ENCODE measurements at places on chromosomes 11 and 22. TPM values are rescaled to one million over a fixed set of nuclear protein-coding genes. Genes with fewer than 3 reads are reported as not detected.

Gene ZNF202
- total RNA-seq = 22.8 TPM

Gene CCDC73
- not detected for total RNA-seq

Gene MS4A15
- not detected for total RNA-seq

DNA sequence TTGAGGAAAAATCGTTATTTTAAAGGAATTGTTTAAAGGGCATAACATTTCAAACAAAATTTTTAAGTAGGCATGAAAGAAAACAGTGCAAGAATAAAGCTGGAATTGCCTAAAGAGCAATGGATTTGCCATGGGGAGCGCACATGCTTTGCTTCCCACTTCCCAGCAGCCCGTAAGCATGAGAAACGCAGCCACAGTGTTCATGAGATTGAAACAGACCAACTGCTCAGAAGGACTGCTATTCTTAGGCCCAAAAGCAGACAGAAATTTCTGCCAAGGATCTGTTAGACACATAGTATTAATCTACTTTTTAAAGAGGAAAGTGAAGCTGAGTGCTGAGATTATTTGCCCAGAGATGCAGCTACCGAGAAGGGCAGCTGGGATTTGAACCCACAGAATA is 34.2 kb upstream of the TSKU start:
- DNase-seq = no peak

DNA sequence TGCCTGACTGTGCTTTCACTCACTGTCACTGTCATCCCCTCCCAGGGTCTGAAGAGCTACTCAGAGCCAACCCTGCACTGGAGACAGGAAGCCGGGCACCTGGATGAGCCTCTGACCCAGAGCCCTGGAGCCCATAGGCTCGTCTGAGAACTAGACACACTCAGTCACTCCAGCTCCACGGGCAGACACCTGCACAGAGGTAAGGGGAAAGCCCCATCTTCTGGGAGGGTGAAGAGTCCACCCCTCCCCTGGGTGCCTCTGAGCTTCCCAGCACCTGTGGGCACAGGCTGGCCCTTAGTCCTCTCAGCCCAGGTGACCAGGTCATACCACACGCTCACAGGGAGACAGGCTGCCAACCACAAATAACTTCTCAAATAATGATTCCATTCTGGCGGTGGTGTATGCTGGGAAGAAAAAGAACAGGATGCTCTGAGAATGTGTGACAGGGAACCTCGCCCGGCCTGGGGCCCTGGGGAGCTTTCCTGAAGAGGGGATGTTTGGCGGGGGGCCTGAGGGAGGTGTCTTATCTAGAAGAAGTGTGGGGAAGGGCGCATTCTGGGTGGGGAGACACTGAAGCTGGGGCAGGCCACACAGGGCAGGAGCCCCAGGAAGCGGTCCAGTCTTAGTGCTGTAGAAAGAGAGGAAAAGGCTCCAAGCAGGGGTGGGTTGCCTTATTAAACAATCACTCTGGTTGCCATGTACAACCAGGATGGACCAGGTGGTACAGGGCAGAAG is 5.3 kb downstream of the CCDC157 start:
- DNase-seq = no peak

GRCh38 chr11:33942954-33943353 is 51.1 kb upstream of the LMO2 start:
- DNase-seq = no peak

- no peak for DNase-seq
Observed at GRCh38 chr11:102367364-102367763, 20.4 kb downstream of the BIRC2 start.

GRCh38 chr11:45906965-45907611 is at the start of gene FREY1:
Gene FREY1 (minus strand): TSS chr11:45907271. CDS start chr11:45907245, 26 bp downstream.
- no peak for DNase-seq

- DNase-seq = no peak
Observed at GRCh38 chr11:68649851-68650555, 34.3 kb upstream of the GAL start.

- no peak for DNase-seq
Observed at GRCh38 chr11:131481971-131482370, 111.6 kb downstream of the NTM start.

GRCh38 chr11:2944530-2944929 is 15.3 kb upstream of the PHLDA2 start:
- DNase-seq = no peak

DNA sequence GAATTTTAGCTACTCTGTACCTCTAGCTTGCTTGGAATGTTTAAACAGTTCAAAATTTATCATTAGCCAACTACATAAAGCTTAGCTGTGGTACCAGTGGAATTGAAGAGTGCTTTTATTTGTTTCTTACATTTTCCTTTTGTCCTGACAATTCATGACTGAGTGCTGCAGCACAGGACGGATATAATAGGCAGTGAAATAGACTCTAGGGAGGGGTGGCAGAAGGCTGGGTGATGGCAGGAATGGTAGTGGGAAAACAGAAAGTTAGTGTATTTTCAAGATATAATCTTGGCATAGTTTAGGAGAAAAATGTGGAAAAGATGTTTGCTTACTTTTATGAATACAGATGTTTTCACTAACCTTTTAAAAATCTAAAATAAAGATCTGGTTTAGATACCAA is 31.1 kb upstream of the ARHGAP32 start:
- no peak for DNase-seq

- DNase-seq = no peak
Observed at GRCh38 chr11:125916683-125917347, 12.5 kb downstream of the DDX25 start.

- no peak for DNase-seq
Observed at GRCh38 chr11:3971756-3972404, 116.4 kb downstream of the STIM1 start.

DNA sequence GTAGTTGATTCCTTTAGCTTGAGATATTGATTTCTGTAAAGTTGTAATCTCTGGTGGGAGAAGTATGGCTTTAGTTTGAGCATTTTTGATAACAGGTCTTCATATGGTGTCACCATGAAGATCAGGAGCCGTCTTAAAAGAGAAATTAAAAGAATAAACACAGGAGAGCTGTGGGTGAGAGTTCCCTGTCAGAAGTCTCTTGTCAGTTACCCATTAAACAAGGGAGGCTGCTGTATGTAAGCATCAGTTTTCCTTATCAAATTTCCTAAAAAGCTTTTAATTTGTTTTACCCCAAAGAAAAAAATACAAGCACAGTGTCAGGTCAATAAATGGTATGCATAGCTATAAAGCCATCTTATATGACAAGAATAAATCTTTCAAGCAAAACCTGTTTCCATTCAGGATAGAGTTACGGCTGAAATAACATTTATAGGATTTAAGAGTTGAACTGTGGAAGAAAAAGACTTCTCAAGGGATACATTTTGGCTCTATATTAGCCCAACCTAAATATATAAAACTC is 767.5 kb downstream of the JRKL start:
- no peak for DNase-seq

DNA sequence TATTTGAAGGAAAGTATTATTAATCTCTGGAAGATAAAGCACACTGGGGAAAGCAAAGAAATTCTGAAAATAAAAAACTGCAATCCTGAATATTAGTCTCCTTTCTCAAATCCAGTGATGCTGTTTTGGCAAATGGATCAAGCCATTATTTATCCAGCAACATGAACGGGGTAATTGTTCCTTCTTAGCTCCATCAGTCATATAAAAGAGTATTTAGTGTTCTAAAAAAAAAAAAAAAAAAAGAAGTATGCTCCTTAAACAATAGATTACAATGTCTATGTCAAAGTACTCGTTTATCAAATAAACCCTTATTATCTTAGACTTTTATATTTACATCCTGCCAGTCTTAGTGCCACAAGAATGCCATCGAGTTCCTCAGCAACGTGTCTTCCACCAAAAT is 1.3 kb downstream of the RDX start:
- no peak for DNase-seq

GRCh38 chr11:109847621-109848020 is 245.6 kb upstream of the ZC3H12C start:
- no peak for DNase-seq

DNA sequence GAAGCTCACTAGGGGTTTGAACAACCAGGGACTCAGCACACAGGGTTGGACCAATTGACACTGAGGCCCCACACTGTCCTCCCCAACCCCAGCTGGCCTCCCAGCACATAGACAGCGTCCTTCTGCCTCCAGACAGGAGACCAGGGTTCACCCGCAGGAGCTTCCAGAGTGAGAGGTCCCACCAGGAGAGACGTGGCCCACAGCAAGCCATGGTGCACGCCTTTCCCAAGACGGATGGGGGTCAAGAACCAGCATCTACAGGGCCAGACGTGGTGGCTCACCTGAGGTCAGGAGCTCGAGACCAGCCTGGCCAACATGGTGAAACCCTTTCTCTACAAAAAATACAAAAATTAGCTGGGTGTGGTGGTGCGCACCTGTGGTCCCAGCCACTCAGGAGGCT is 12.1 kb upstream of the SIGIRR start:
- no peak for DNase-seq

DNA sequence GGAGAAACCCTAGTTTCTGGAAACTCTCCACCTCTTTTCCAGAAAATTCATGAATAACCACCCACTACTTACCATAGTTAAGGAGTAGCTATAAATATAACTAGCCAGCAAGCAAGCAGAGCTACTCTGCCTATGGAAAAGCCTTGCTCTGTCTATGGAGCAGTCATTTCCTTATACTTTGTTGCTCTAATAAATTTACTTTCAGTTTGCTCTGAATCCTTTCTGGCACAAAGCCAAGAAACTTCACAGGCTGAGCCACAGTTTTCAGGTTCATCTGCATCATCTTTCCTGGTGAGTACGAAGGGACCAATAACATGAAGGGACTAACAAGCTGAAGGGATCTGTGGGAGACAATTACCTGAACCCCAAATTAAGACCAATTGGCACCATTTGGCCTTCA is 4.6 kb downstream of the OR4C45 start:
- no peak for DNase-seq

DNA sequence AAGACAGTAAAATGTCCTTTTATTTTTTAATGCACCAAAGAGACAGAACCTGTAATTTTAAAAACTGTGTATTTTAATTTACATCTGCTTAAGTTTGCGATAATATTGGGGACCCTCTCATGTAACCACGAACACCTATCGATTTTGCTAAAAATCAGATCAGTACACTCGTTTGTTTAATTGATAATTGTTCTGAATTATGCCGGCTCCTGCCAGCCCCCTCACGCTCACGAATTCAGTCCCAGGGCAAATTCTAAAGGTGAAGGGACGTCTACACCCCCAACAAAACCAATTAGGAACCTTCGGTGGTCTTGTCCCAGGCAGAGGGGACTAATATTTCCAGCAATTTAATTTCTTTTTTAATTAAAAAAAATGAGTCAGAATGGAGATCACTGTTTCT is 1.1 kb upstream of the CCND1 start:
- DNase-seq = no peak

- no peak for DNase-seq
Observed at GRCh38 chr11:28815110-28815509, 706.9 kb downstream of the METTL15 start.

GRCh38 chr11:95608093-95608492 is 181.5 kb downstream of the FAM76B start:
- no peak for DNase-seq

GRCh38 chr22:20595461-20595860 is 88.1 kb downstream of the MED15 start:
- DNase-seq = no peak

All from neural crest cell (in vitro differentiated cells).